GM23338 (cell line): ENCODE measurements at places on chromosomes 3 and 15.

DNA sequence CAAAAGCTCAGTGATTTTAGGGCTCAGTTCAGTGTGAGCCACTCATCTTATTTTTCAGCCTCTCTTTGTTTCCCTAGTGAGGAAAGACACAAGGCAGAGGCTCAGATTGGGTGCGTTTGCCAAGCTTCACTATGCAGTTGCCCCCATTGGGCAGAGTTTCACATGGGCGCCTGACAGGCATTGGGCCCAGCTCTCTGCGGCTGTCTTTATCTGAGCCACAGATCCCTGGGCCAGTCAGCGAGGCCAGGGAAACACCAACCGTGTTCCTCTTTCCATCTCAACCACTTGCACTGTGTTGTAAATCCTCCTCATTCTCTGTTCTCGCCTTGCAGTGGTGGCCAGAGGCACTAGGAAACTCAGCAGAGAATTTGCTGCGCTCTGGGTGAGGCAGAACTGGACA is 10.8 kb downstream of the ESYT3 start:
- DNase-seq = no peak

DNA sequence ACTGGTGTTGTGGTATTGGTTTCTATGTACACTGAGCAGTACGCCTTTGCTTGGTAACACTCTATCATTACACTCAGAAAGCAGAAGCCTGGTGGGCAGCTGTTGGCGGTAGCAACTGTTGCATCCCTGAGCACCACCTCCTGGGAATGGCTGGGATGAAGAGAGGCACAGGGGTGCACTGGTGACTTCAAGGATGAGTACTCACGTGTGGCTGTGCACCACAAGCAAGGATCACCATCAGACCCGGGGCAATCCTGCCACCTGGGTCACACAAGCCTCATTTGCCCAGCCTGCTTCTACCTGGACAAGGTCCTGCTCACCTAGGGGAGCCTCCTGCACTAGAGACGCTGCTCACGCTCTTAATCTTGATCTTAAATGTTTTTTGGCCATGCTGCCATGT is 336.4 kb downstream of the SI start:
- DNase-seq = no peak

DNA sequence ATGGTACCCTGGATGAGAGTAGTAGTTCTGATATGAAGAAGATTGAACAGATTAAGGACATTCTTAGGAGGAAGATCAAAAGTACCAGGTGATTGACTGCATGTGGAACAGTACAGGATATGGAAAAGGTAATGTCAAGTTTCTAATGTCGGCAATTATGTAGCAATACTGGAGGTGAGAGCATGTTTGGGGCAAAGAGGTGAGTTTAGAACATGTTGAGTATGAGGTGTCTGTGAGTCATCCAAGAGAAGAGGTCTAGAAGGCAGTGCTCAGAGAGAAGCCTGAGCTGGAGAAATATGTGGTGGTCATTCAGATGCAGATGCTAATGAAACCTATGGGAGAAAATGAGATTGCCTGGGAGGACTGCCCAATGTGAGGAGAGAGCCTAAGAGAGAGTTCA is 305.6 kb downstream of the ZBTB20 start:
- DNase-seq = no peak

DNA sequence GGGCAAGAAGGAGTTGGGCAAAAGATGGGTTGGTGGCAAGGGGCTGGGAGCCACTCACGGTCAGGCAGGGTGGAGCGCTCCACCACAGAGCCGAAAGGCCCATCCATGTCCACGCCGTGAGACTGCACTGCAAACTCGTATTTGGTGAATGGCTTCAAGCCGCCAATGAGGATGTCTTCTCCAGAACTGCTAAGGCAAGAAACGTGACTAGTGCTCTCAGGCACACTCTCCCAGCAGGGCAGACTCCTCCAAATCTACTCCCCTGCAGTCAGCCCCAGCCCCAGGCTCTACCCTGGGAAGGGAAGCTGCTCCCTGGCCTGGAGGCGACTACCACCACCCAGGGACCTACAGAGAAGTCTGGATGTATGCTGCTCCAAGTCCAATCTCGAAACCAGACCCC is 11.4 kb upstream of the IGDCC3 start:
- no peak for DNase-seq

DNA sequence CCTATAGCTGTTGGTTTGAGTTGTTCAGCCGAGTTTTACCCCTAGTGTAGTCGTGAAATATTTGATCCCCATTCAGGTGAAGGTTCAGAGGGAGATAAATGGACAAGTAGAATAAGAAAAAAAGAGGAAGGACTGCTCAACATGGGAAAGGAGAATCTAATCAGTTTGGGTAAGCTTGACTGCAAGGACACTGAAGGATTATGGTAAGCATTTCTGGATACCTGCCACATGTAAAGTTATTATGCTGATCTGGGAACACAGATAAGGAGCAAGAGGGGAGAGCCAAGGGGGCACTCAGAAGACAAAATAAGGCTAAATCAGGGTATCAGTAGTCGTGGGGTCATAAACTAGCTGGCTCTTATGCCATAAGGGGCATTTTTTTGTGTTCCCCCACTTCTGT is 49.9 kb downstream of the TFG start:
- DNase-seq = no peak

GRCh38 chr15:40340740-40341400 is at the start of gene CCDC9B:
Gene CCDC9B (minus strand): TSS chr15:40340939. CDS start chr15:40340819, 120 bp downstream.
- DNase-seq = no peak

- DNase-seq = peak; percentile 81
Observed at GRCh38 chr3:9947025-9947995, 4.9 kb downstream of the PRRT3 start.

- DNase-seq = no peak
Observed at GRCh38 chr3:53255423-53255774, 423 bp downstream of the TKT start.

- DNase-seq = no peak
Observed at GRCh38 chr3:16912400-16913263, 27.9 kb downstream of the PLCL2 start.

DNA sequence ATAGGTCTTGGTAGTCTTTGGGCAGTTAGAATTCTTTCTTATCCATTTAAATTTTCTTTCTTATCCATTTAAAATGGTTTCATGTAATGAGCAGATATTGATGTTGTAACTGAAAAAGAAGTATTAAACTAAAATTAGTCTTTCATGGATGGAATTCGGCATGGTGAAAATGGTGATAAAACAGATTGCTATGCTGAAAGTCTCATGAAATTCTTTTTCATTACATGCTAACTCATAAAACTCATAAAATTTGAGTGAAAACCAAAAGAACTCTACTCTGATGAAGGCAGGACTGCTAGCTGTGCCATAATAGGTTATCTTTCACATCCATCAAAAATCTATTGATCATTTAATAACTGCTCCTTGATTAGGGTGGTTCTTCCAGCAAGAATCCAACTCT is 3.9 kb upstream of the CD96 start:
- no peak for DNase-seq

GRCh38 chr15:69700380-69700779 is 247.8 kb downstream of the RPLP1 start:
- DNase-seq = no peak

DNA sequence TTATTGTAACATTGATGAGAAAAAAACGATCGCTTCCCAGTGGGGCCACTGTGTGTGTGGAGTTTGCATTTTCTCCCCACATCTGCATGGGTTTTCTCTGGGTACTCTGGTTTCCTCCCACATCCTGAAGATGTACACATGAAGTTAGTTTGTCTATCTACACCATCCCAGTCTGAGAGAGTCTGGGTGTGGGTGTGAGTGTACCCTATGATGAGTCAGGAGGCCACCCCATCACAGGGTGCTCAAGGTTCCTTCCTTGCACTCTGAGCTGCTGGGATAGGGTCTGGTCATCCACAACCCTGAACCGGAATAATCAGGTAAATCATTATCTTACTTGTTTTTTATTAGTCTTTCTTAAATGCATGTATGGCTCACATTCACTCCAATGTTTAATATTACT is 457.1 kb downstream of the NTRK3 start:
- no peak for DNase-seq

DNA sequence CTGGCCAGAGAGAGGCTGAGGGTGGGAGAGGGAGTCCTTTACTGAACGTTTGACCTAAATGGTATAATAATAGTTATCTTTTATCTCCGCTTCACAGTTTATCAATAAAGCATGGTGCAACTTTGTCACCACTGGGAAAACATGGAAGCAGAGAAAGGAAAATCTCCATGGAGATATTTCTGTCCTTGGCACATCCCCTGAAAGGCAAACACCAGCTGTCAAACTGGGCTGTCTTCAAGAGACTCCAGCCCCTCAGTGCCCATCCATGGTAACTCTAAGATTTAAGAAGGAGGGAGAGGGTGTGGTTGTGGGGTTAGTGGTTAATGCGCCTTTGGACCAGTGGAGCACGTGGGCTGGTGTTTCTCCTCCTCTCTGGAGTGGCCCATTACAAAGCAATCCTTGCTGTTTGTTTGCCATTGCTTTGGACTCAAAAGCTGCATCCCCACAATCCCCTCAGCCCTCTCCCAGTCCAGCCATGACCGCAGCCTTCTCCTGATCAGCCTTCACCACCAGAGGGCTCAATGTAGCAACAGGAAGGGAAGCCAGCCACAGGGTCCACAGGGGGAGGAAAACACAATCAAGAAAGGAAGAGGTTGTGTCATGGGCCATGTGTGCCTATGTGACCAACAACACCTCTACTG is 38.2 kb upstream of the FAM174B start:
- peak; percentile 91 for DNase-seq

GRCh38 chr3:155880286-155880685 is 9.8 kb downstream of the GMPS start:
- DNase-seq = no peak

GRCh38 chr3:53225181-53225580 is 30.6 kb downstream of the TKT start:
- DNase-seq = no peak

DNA sequence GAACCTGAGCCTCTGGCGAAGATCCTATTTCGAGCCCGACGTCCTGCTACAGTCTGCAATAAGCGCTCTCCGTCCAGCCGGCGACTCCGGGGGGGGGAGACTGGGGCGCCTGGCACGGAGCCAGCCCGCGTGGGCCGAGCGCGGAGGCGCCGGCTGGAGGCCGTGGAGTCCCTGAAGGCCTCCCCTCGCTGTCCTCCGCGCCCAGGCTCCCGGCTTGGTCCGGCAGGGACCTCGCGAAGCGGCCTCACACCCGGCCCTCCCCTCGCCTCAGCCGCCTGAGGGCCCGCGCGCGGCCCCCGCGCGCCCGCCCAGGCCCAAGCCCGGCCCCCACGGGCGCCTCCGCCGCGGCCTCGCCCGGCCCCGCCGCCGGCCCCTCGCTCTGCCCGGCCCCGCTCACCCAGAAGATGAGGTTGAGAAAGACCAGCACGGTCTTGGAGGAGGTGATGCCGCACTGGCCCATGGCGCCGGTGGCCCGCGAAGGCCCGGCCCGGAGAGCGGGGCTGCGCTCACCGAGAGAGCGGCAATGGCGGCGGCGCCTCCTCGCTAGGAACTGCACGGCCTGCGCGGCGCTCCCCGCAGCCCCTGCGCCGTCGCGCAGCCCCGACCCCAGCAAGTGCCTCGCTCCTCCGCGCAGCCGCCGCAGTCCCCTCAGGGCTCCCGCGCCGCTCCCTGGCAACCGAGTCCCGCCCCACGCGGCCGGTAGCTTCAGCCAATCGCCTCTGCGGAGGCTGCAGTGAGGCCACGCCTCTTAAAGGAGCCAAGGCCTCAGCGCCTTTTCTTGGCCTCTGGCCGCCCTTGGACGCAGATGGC is at the start of gene TSPAN3:
Gene TSPAN3, minus strand, starts transcription at position 615 of the 810 bp plus-strand sequence. Its CDS starts 155 bp downstream, at position 460.
- peak; percentile 97 for DNase-seq

- DNase-seq = no peak
Observed at GRCh38 chr3:9301798-9302197, 52.4 kb upstream of the SRGAP3 start.

GRCh38 chr3:124372775-124373174 is 357.5 kb upstream of the UMPS start:
- DNase-seq = peak; percentile 80

DNA sequence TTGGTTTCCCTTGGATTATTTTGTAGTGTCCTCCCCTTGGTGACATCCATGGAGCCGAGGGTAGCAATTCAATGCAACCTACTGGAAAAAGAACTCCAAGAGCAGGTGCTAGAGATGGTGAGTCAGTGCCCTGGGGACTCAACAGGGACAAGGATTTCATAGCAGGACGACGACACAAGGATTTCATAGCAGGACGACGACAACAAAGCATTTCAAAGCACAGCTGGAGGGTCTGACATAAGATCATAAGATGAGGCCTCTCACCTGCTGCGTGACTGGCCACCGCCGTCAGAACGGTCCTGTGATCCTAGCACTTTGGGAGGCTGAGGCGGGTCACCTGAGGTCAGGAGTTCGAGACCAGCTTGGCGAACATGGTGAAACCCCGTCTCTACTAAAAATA is 22.5 kb downstream of the NRROS start:
- no peak for DNase-seq

GRCh38 chr15:99729920-99730319 is 3.3 kb downstream of the LYSMD4 start:
- peak; percentile 64 for DNase-seq

- no peak for DNase-seq
Observed at GRCh38 chr15:43132830-43133429, 456 bp upstream of the TMEM62 start.

DNA sequence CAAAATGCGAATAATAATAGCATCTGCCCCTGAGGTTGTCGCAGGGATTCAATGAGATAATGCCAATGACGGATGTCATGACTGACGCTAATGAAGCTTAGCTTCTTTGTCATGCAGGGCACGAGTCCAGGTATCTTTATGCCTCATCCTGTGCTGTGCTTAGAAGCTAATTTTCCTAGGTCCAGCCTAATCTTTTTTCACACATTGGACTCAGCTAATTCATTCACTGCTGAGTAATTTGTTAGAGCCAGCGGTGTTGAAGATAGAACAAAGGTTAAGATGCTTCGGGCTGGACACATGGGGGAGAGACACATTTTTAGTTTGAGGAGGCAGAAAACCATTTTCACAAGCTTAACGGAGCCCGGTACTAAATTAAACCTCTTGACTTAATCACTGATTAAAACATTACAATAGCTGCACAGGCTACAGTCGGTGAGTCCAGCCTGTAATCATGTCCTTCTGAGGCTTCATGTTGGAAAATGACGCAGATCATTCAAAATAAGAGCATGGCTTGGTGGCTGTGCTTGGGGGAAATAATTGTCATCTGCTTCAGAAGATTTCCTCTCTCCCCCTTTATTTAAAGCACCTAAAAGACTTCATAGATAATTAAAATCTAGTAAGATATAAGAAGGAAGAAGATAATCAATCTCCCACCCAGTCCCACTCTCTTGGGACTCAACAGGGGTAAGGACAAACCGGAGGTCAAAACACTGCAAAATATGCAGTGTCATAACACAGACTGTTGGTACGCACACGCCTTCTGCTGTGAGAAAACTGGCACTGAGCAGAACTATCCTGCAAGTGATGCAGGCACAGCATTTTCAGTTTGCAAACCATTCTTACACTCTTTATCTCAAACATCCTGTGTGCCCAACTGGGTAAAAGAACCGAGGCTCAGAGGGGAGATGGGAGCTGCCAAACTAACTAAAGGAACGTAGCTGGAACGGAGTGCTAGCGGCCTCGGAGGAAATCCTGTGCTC is 3.3 kb upstream of the CCDC174 start:
- no peak for DNase-seq

- DNase-seq = no peak
Observed at GRCh38 chr3:6512172-6512800, 348.6 kb upstream of the GRM7 start.

GRCh38 chr15:73882761-73883419 is 9.5 kb downstream of the TBC1D21 start:
- no peak for DNase-seq
